Hindlimb muscle (tissue), 1 donor: ENCODE measurements at places on chromosomes 5 and 9. TPM values are rescaled to one million over a fixed set of nuclear protein-coding genes. Genes with fewer than 3 reads are reported as not detected.

MOB3B gene
- 1.5 TPM for polyA plus RNA-seq

CCDC183 gene
- polyA plus RNA-seq = 3.0 TPM

PTGS1 gene
- 4.7 TPM for polyA plus RNA-seq

IFNW1 gene
- not detected for polyA plus RNA-seq

DRD1 gene
- not detected for polyA plus RNA-seq

PPP3R2 gene
- not detected for polyA plus RNA-seq

DNA sequence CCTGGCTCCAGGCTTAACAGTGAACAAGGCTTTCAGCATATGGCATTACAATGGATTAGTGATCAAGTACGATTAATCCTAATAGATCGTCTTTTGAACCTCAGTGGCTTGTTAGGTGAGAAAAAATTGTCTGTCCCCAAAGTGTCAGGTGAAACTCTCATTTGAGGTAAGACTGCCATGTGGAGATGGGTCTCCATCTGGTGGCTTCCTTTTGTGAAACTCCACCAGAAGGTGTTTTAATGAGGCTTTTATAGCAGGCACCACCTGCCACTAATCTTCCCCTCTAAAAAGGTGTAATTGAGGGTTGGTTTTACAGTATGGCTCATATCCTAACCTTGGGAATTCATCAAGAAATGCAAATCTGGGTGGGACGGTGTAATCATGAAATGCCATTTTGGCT lies 471.1 kb upstream of the MPDZ start:
- DNase-seq = no peak

DNA sequence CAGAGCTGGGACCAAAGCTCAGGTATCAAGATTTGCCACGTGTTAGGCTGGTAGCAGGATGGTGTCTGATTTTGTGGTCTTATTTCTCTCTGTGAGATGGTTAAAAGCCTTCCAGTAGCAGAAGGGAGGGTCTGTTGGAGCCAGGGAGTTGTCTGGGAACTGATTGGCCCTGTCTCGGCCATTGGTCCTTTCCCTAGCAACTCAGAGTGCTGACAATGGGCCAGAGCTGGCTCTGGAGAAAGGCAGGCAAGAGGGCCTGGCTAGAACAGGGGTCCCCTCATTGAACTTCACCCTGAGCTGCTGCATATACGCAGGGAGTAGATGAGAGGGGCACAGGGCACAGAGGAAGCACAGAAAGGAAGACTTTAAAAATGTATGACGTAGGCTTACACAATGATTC lies 92.8 kb downstream of the PSD2 start:
- DNase-seq = no peak

DNA sequence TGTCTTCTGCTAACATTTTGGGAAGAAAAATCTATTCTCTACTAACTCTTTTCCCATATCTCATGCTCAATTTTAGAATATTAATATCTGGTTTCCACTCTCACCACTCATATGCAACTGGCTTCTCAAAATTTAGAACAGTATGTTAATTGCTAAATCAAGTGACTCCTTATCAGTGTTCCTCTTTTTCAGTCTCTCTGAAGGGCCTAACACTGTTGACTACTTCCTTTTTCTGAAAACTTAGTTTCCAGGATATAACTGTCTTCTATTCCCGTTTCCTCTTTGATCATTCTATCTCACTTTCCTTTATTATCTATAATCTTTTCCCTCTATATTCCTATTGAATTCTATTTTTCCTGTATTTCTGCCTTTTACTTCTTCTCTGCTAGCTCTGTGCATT lies 1717.2 kb upstream of the C9orf72 start:
- DNase-seq = no peak

DNA sequence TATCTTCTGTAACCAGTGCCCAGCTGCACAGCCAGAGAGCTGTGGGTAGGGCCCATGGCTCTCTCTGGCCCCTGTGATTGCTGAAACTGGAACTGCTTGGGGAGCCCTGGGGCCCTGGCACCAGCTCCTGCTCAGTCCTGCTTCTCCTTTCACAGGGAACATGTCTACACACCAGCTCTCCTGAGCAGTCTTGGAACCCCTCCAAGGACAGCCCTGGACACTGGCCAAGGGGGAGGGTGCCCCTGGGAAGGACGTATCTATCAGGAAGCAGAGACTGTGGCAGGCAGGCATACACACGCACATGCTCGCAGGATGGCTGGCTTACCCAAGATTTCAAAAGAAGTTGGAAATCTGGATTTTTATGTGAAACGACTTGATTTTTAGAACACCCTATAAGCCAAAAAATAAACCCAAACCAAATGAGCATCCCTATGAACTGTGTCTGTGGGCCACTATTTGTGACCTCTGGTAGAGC lies 8.8 kb upstream of the TRAF1 start:
- DNase-seq = peak; percentile 84

DNA sequence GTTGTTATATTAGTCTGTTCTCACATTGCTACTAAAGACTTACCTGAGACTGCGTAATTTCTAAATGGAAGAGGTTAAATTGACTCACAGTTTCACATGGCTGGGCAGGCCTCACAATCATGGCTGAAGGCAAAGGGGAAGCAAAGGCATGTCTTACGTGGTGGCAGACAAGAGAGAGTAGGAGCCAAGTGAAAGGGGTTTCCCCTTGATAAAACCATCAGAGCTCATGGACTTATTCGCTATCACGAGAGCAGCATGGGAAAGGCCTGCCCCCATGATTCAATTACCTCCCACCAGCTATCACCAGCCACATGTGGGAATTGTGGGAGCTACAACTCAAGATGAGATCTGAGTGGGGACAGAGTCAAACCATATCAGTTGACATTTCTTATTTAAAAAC lies 374.5 kb upstream of the RORB start:
- no peak for DNase-seq

DNA sequence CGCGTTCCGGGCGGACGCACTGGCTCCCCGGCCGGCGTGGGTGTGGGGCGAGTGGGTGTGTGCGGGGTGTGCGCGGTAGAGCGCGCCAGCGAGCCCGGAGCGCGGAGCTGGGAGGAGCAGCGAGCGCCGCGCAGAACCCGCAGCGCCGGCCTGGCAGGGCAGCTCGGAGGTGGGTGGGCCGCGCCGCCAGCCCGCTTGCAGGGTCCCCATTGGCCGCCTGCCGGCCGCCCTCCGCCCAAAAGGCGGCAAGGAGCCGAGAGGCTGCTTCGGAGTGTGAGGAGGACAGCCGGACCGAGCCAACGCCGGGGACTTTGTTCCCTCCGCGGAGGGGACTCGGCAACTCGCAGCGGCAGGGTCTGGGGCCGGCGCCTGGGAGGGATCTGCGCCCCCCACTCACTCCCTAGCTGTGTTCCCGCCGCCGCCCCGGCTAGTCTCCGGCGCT lies at the start of gene DAPK1:
DAPK1 (plus strand) TSS at position 264 of the 442 bp plus-strand sequence. CDS start 1,211 bp downstream, outside the sequence.
- peak; percentile 77 for DNase-seq

DNA sequence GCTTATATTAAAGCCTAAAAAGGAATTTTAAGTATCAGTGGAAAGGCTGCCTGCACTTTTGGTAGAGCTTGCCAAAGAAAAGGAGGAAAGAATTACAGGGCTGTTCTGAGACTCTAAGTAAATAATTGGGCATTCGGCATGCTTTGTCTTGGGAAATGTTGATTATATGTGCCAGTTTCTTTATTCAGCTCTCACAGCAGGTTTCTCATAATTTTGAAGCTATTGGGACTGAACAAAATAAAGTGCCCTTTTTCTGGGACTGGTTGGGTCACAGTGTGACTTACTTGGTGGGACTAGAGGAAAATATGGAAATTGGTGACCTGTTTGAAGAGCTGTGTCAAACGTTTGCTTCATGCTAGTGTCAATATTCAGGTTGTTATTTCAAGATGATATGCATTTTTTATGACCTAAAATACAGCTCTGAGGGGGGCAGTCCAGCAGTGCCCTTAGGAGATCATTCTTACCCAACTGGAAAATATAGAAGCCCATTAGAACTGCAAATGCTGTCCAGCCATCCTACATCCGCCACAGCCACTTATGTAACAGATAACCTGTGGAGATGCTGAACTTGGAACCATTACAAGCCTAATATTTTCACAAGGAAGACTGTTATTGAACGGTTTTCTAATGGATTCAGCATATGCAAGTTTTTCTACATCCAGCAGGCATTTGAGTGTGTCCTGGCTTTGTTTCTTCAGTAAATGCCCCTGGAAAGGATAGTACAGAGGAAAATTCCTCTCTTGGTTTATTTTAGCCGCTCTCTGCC lies 122.4 kb downstream of the SNCAIP start:
- no peak for DNase-seq

DNA sequence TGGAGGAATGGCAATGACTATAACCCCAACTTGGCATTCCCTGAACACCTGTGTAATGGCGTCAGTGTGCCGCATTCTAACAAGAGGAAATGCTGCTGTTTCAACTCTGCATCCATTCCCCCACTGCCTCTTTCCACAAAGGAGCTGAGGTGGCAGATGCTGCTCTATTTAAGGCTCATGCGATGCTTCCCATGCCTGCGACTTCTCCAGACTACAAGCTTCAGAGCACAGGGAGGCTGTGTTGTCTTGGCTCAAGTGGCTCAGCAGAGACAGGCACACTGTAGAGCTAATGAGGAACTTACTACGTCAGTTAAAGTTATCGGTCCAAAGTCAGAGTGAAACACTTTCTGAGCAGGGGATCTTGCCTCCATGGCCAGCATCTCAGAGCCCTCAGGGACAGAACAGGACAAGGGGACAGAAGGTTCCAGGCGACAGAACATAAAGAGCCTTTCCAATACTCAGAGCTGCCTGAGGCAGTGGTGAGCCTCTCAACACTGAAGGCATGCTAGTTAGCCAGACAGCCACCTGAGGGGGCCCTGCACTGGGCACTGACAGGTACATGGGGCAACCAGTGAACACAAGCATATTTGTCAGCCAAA lies 21.8 kb downstream of the TNIP1 start:
- no peak for DNase-seq

GRCh38 chr9:106880081-106880480 lies 17.1 kb downstream of the ZNF462 start:
- no peak for DNase-seq

DNA sequence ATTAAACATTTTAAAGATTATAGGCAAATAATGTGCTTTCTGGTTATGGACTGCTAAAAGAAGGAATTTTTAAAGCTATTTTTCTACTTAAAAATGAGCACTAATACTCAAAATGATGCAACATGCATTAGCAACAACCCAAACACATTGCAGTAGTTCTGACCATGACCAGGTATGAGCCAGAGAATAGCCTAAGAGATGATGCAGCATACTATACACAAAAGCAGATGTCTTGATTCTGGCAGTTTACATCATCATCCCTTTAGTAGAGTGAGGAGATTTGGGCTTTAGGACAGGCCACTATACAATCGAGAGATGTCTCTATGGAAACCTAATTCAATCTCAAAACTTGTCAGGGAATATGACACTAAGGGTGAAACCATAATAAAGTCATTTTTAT lies 307.1 kb downstream of the PRR16 start:
- DNase-seq = no peak

- DNase-seq = no peak
These were observed 9.9 kb downstream of the FSD1L start for GRCh38 chr9:105457560-105458294.

DNA sequence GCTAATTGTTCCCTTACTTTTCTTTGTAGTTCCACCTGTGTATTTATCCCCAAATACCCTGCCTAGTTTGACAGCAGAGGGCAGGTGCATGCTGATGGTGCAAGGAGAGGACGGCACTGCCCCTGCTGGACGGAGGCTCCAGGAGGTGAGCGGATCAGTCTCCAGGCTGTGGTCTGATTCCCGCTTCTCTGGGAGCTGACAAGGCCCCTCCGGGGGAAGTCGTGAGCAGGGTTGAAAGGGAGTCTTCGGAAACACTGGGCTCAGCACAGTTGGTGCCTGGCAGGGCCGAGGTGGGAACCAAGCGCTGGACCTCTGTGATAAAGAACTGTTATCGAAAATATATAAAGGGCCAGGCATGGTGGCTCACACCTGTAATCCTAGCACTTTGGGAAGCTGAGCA lies 52.9 kb downstream of the RASGEF1C start:
- no peak for DNase-seq

GRCh38 chr9:108052431-108053080 lies 563.0 kb upstream of the KLF4 start:
- no peak for DNase-seq

- DNase-seq = no peak
These were observed 112.2 kb downstream of the MTX3 start for GRCh38 chr5:79878721-79879336.
